ENCODE measurements at places on chromosomes 4 and X. TPM values are rescaled to one million over a fixed set of nuclear protein-coding genes. Genes with fewer than 3 reads are reported as not detected.

The ODAPH gene
- 0.21 TPM for polyA plus RNA-seq

The TDO2 gene
- 1.1 TPM for polyA plus RNA-seq

The MAGEE2 gene
- polyA plus RNA-seq: under 0.01 TPM

The XPNPEP2 gene
- 0.62 TPM for polyA plus RNA-seq

The FOXO4 gene
- 12.3 TPM for polyA plus RNA-seq

The VSIG4 gene
- 23.3 TPM for polyA plus RNA-seq

The SPANXC gene
- polyA plus RNA-seq: not detected

The HTN1 gene
- 2.7 TPM for polyA plus RNA-seq

The SULT1E1 gene
- polyA plus RNA-seq: 16.5 TPM

The MAGEC2 gene
- polyA plus RNA-seq: not detected

The USP26 gene
- polyA plus RNA-seq: 0.02 TPM

The NEUROG2 gene
- polyA plus RNA-seq: 0.02 TPM

The VMA21 gene
- 15.8 TPM for polyA plus RNA-seq

The SH3D19 gene
- 8.4 TPM for polyA plus RNA-seq

The GUCY1A1 gene
- polyA plus RNA-seq: 2.9 TPM

Data from thymus (tissue), 14 donors.